ENCODE measurements at places on chromosomes 7 and 10. TPM values are rescaled to one million over a fixed set of nuclear protein-coding genes. Genes with fewer than 3 reads are reported as not detected.

GTF2IRD1 gene
- polyA plus RNA-seq, result not detected

TMEM213 gene
- polyA plus RNA-seq, result not detected

BET1 gene
- polyA plus RNA-seq, result 24.8 TPM

MBL2 gene
- not detected for polyA plus RNA-seq

OGDHL gene
- not detected for polyA plus RNA-seq

SRRM3 gene
- not detected for polyA plus RNA-seq

HMX3 gene
- not detected for polyA plus RNA-seq

GRM3 gene
- polyA plus RNA-seq, result not detected

CPED1 gene
- polyA plus RNA-seq, result 3.8 TPM

VDAC2 gene
- polyA plus RNA-seq, result 134 TPM

NRF1 gene
- 22.7 TPM for polyA plus RNA-seq

GIMAP1 gene
- polyA plus RNA-seq, result 3.0 TPM
